ENCODE measurements at places on chromosomes 16 and 17.

DNA sequence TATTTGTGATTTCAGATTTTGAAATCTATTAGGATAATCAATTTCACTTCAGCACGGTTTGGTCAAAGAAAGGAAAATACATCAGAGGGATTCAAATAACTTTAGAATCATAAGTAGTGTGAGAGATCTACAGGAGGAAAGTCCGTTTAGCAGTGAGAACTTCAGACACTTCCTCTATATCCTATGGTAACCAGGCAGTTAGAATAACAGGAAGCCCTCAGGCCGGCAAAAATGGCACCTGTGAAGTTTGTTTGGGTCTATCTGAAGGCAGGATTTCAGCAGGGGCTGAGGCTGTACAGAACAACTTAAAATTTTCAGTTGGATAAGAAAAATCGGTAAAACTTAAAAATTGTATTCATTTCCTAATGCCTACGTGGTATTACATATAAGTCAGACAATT is 24.9 kb downstream of the KCNJ16 start:
- DNase-seq, result no peak

DNA sequence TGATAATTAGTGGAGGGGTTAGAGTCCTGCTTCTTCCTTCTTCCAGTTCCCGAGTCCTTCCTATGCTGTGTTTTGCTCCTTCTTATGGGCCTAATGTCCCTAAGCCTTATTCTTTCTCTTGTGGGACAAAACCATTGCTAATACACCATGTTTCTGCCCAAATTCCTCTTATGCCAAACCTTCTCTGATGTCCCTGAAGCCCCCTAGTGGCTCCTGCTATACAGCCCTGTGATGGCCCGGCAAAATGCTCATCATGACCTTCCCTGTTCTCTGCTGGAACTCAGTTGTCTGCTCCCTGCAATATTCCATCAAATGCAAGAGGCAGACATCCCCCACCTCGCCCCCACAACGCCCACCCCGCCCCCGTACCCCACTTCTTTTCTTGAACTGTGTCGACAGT is 171.6 kb downstream of the CDH11 start:
- no peak for DNase-seq

GRCh38 chr16:8892101-8892575 is 10.0 kb downstream of the LITAFD start:
- no peak for DNase-seq

- DNase-seq, result no peak
These were observed 4.8 kb downstream of the LGALS3BP start for GRCh38 chr17:78974635-78975591.

Measured in NCI-H187 (cell line).